NCI-H2029 (cell line): ENCODE measurements at places on chromosomes 5 and 9.

GRCh38 chr5:135085936-135086725 lies 52.1 kb upstream of the PITX1 start:
- no peak for DNase-seq

GRCh38 chr5:4513381-4513780 lies 626.7 kb upstream of the ADAMTS16 start:
- no peak for DNase-seq

- no peak for DNase-seq
Observed at GRCh38 chr9:124263213-124263612, 5.5 kb downstream of the NEK6 start.

DNA sequence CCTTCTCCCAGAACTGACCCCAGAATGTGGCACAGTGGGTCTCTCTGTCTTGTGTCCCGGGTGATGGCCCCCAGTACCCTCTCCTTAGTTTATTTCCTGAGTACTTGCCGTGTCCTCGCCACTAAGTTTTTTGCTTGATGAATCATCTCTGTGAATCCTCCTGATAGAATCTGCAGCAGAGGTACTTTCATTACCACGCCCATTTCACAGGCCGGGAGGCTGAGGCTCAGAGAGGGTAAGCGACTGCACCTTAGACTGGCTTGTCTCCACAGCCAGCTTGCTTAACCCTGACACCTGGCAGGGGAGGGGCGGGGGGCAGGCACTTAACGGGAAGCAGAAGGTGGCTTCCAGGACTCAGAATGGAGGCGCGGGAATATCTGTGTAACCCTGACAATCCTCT lies 7.9 kb upstream of the IER5L start:
- DNase-seq = no peak

GRCh38 chr5:107887166-107887943 lies 216.6 kb upstream of the EFNA5 start:
- DNase-seq = no peak

DNA sequence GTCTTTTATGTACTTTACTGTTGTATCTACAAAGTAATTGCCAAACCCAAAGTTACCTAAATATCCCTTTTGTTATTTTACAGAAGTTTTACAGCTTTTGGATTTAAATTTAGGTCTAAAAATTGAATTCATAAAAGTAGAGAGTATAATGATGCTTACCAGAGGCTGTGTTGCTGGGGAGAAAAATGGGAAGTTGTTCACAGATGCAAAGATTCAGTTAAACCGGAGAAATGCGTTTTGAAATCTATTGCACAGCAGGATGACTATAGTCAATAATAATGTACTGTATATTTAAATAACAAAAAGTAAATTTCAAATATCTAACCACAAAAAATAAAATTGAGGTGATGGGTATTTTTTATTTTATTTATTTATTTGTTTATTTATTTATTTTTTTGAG lies 2.6 kb upstream of the ANKRD18A start:
- no peak for DNase-seq

DNA sequence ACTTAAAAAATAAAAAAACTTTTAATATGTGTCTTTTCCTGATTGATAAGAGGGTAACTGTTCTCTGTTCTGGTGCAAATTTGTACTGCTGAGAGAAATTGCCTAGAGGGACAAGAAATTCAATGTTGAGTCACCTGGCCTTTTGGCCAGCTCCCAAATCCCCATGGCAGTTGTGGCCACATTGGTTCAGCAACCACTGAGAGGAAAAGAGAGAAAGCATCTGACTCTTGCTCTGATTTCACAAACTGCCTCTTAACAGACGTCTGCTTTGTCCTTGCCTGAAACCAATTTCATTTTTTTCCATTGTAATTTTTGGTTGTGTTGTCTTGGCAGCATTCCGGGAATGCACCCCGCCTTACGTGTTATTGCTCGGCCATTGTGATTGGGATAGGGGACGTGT lies 42.4 kb downstream of the NTRK2 start:
- DNase-seq = no peak

DNA sequence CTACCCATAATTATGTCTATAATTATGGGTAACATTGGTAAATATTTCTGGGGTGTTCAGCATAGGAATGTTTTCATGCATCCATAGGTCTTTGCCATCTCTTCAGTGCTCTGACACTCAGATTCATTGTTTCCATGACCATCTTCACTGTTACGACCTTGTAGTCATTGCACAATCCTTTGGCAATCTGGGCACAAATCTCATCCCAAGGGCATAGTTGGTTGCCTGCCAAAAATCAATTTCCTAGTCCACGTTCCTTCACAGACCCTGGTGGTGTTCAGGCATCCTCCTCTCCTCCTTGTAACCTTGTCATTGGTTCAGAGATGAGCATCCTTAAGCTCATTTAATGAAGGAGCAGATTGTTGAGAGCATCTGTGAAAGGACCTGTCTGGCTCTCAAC lies 1400.7 kb downstream of the CDH12 start:
- no peak for DNase-seq

DNA sequence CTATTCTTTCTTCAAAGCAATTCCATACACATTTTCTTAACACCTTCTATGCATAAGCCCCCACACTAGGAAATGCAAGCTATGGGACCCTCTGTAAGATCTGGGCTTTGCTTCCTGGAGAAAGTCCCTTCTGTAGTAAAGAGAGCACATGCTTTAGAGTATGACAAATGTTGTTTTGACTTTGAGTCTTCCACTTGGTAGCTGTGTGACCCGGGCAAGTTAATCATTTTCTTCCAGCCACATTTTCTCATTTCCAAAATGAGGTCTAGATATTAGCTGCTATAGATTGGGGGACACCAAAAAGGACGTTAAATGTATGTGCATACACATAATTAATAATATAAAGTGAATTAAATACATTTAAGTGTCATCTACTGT lies 334.0 kb downstream of the NFIB start:
- no peak for DNase-seq

DNA sequence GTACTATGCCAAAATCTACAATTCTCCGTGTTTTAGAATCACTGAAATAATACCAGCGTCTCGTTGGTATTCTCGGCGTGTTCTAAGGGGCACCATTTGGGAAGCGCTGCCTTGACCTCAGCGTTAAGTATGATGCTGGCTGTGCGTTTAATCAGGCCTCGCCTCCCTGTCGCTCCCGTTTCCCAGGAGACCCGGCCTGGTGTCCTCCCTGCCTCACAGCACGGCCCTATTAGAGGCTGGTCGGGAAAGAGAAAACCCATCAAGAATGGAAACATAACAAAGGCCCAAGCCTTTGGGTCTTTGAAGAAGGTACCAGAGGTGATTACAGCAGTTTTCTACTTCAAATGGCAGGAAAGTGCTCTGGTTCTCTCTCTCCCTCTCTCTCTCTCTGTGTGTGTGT lies 30.0 kb downstream of the GFPT2 start:
- DNase-seq = no peak

- no peak for DNase-seq
Observed at GRCh38 chr9:18502546-18502945, 28.6 kb downstream of the ADAMTSL1 start.

GRCh38 chr9:98974994-98975712 lies 31.4 kb downstream of the COL15A1 start:
- DNase-seq = peak; percentile 64

GRCh38 chr5:378301-378891 lies 56.9 kb downstream of the AHRR start:
- no peak for DNase-seq

DNA sequence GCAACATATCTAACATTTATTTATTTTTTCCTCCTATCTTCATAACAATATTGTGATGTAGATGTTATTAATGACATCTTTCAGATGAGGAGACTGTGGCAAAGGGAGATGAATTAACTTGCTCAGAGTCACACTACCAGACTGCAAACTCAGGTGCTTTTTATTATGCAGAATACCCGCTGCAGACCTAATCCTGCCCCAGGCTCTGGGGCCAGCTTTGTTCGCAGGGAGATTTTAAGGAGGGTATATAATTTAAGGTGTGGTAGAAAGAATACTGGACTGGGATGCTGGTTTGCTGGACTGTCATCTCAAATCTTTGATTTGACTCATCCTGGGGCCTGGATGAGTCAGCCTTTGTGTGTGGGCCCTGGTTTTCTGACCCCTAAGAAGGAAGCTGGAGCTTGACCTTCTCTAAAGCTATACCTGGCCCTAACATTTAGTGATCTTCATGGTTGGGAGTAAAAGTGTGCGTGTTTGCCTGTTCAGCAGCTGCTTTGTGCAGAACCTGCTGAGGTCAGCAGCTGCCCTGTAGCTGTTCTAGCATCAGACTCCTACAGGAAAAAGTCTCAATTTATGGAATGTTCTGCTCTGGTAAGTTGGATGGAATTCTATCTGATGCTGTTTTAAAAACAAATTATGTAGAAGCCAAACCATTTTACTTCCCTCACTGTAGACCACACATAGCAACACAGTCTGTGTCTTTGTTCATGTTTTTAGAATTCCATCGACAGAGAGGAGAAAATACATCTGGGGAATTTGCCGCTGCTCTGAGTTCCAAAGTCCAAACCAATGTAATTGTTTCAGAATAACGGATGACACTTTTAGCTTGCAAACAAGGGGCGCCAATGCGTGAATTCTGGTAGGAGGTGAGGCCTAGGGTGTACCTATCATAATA lies 4.5 kb downstream of the SLC36A1 start:
- DNase-seq = no peak

GRCh38 chr9:132249123-132249522 lies 87.3 kb downstream of the NTNG2 start:
- DNase-seq = peak; percentile 95

- DNase-seq = no peak
Observed at GRCh38 chr9:38670542-38671371, 49.2 kb downstream of the FAM240B start.

DNA sequence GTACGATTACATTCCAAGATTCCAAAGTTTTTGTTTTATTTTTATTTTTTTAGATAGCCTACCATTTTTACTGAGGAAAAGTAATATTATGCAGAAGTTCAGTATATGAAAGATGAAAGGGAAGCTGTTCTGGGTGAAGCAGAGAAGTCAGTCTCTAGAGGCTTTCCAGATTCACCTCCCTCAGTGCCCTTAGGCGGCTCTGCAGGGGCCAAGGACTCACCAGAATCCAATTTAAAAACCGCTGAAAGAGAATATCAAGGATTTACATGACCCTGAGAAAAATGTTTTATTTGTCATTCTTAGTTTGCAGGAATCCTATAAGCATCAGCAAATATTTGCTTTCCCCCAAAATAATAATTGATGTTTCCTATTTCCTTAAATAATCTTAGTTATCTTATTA lies 1084.6 kb upstream of the ARRDC3 start:
- no peak for DNase-seq

- no peak for DNase-seq
Observed at GRCh38 chr5:58113172-58113571, 346.7 kb downstream of the PLK2 start.

DNA sequence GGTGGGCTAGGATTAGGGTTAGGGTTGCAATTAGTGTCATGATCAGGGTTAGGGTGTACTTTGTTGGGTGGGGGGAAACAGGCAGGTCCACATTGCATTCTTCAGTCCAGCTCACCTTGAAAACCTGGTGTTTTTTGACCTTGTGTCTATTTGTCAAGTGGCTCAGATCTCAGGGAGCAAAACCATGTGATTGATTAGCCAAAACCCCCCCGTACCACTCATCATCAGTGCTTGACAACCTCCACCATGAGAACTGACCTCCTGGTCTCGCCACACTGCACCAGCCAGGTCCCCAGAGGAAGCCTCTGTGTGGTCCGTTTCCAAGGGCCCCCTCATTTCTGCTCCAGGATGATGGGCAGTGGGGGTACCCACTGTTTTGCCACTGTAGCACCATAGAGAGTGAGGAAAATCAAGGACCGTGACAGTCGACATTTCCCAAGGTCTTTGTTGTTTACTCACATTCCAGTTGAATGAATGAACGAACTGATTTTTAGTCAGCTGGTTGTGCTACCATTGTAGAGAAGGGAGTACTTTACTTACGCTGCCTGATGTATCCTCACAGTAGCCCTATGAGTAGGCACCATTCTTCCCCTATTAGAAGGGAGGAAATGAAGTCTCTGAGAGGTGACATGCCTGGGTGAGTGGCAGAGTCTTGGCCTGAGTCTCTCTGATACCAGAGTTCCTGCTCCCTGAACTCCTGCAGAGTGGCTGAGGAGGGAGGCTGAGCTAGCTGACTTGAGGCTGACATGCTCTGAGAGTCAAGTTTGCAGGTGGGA lies 84.8 kb downstream of the RAD23B start:
- no peak for DNase-seq

DNA sequence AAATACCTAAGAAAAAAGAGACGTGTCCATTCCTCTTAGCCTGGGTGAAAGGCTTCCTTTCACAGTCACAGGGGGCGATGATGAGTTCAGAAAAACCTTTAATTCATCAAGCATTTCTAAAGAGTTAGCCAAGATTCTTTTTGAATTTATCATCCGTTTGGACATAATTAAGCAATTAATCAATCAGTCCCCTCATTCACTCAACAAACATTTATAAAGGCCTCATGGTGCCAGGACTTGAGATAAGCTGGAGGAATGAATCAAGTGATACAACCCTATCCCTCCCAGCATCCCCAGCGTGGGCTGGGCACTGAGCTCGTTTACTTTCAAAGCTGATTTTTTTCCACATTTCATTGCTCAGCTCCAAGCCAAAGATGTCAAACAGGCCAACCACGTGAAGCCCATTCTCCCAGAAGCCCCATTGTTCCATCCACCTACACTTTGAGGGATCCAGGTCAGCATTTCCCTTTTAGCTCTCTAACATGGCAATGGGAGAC lies 140.5 kb downstream of the SLIT3 start:
- DNase-seq = no peak

DNA sequence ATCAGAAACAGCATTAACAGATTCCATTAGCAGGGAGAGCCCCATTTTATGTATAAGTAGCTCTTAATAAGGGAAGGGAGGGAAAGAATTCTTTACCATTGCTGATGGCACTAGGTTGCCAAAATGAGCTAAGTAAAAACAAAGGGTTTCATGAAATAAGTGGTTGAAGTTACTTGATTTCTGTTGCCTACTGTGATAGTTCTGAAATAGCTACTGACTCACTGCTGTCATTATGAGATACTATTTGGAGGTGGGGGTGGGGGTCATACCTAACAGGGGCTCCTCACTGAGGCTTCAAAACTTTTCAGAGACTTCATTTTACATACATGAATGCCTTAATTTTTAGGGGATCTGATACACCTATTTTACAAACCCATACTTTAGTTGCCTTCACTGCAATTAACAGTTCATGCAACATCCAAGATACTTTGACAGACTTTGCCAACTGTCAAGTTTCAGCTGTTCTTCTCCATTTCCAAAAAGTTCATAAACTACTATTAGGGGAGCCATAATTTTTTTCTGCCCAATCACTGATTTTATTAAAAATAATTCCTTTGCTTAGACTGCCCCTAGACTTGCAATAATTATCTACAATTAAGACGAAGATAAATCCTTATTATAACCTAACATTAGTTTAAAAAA lies 4.6 kb downstream of the HOMER1 start:
- no peak for DNase-seq

GRCh38 chr5:134846641-134846960 lies 833 bp downstream of the C5orf24 start:
- DNase-seq = peak; percentile 23

- DNase-seq = no peak
Observed at GRCh38 chr9:734831-735511, 106.5 kb upstream of the DMRT1 start.
